ENCODE measurements at places on chromosomes 7 and 10.
A peak's percentile ranks its signal among the peaks of the same experiment; 100 is the strongest.

- DNase-seq, result no peak
Observed at GRCh38 chr10:94027197-94027596, 33.5 kb downstream of the PLCE1 start.

- DNase-seq, result no peak
Observed at GRCh38 chr7:44163591-44163990, 22.5 kb upstream of the MYL7 start.

DNA sequence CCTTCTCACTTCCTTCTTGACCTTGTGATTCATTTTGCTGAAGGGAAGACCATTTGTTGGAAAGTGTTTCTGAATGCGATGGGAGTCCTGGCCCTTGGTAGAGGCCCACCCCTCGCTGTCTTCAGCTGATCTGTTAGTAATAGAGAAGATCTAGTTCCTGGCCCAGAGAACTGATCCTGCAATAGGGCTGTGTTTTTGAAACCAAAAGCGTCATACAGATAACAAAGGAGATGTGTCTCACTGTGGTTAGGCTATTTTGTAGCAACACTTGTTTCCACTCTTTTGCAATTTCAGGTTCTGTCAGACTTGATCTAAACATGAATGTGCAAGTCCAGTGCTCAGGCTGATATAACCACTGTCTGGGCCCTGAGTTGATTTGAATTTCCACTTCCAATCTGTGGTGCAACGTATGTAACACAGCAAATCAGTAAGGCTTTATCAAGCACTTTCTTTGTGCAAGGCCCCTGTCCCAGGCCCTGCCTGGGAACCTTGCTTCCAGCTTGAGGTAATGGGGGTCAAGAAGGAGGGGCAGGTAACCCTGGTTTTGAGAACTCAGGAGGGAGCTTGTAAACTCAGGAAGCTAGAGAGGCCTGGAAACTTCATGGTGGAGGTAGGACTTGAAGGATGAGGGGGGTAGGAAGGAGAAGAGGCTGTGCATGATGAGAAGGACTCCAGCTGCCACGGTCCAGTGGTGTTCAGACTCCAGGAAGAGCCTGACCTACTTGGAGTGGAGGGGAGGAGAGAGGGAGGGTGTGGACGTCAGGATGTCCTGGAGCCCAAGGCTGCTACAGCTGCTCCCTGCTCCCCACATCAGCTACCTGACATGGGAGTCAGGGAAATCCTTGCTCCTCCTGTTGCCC lies 42.2 kb upstream of the SRGN start:
- DNase-seq, result peak; percentile 18

DNA sequence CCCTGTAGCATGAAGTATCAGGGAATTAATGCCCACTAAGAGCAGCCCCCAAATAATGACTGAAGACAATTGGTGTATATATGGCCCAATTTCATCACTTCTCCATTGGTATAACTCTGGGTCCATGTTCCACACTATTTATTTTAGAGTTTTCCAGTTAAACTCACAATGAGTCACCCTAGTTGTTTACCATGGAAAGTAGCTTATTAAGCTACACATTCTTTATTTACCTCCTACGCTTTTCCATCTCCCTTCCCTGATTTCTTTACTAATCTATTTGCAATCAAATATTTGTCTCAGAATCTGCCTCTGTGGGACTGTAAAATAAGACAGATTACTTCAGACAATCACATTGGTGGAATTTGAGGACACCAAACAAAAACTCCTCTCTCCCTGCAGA lies 655.6 kb downstream of the SORCS1 start:
- DNase-seq, result no peak

- no peak for DNase-seq
Observed at GRCh38 chr10:92238586-92239098, 52.2 kb downstream of the CPEB3 start.

DNA sequence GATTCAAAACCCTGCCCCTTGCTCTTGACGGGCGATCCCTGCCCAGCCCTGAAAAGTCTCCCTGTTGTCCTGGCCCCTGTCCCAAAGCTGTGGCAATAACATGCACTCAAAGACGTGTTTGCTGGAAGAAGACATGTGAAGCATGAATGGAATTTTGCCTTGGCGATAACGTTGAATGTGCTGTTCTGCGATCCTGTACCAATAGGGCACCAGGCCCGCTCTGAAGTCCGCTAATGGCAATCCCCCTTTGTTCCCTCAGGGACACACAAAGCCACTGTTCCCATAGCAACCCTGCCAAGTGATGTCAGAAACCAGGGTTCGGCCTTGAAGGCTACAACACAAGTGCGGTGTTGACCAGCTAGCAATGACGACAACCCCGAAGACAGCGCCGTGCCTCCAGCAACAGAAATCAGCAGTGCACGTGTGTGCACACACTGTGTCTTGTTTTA lies 284.6 kb downstream of the KLF6 start:
- DNase-seq, result no peak

GRCh38 chr7:15584575-15584974 lies 22.8 kb upstream of the AGMO start:
- no peak for DNase-seq

GRCh38 chr7:92557249-92557648 lies 28.7 kb downstream of the RBM48 start:
- DNase-seq, result no peak

DNA sequence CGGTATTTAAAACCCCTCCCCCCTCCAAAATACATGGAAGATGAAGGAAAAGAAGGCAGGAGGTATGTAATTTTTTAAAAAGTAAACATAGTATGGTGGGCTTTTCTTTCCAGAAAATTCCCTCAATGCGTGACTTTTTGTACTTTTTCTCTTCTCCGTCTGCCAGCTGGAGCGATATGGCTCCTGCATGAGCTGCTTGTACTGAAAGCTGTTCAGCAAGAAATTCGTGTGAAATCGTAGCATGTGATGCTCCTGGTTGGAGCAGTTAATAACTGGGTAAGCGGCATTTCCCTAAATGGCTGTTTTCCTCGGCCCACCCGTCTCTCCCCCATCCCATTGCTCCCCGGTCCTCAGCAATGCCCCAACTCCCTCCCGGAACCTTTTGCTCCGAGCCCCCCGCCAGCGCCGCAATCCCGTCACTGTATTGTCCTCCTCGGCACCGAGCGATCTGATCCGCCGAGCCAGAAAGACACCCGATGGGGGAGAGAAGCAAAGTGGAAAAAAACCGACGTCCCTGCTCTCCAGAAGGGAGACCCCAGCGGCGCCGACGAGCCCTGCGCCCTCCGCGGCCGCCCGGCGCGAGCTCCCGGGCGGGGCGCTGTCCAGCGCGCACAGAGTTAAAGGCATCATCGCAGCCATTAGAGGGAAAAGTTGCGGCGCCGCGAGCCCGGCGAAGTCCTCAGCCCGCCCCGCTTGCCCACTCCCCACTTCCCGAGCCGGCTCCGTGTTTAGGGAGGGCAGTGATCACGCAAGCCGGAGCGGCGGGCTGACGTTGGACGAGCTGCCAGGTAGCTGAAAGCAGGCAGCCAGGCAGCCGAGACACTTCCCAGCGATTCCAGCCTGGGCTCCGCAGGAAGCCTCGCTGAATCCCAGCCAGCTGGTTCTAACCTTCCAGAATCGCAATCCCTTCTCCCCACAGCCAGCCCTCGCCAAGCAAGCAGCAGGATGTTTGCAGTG lies at the start of gene VSTM2A:
VSTM2A (plus strand) TSS at position 707 of the 957 bp plus-strand sequence. CDS start 356 bp downstream, outside the sequence.
- DNase-seq, result no peak

DNA sequence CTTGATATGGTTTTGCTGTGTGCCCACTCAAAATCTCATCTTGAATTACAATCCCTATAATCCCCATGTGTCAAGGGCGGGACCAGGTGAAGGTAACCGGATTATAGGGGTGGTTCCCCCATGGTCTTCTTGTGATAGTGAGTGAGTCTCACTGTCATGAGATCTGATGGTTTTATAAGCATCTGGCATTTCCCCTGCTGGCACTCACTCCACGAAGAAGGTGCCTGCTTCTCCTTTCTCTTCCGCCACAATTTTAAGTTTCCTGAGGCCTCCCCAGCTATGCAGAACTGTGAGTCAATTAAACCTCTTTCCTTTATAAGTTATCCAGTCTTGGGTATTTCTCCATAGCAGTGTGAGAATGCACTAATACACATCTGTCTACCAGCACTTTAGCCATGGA lies 109.5 kb upstream of the SDK1 start:
- no peak for DNase-seq

DNA sequence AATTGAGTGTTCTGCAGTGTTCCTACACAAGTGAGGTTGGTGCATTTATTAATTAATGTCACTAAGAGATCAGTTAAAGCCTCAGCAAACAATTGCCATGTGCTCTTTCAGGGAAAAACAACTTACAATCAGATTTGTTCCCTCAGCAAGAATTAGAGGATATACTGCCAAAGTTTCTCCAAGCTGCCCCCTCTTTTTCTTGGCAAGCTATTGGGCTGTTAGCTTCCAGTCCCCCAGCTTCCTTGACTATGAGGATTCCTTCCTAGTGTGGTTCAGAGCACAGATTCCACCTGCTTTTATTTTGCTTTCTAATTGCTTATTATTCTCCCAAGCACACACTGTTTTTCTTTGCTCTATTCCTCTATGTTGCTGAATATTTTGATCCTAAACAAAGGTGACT lies 112.7 kb downstream of the RBM20 start:
- DNase-seq, result no peak

- no peak for DNase-seq
Observed at GRCh38 chr7:13991791-13992595, 2.5 kb upstream of the ETV1 start.

GRCh38 chr10:61760943-61761824 lies 98.5 kb downstream of the CABCOCO1 start:
- DNase-seq, result no peak

- no peak for DNase-seq
Observed at GRCh38 chr7:124856299-124856888, 73.2 kb downstream of the POT1 start.

DNA sequence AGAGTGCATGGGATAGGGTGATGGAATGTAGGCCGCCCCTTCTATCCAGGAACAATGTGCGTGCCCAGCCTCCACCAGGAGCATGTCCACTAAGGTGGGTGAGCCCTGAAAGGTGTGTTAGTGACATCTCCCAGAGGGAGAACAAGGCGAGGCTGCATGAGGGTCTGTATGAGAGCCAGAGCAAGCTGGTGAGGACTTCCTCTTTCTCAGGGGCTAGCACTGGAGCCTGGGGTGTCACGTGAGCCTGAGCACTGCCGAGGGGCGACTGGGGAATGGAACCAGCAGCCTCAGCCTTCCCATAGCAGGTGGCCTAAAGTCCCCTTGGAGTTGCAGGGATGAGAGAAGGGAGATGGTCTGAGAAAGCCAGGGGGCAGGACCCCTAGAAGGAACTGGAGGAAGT lies 156.3 kb upstream of the COBL start:
- no peak for DNase-seq

- DNase-seq, result no peak
Observed at GRCh38 chr7:141617280-141617679, 66.1 kb downstream of the AGK start.

GRCh38 chr10:32207544-32207943 lies 139.4 kb downstream of the EPC1 start:
- DNase-seq, result peak; percentile 36

DNA sequence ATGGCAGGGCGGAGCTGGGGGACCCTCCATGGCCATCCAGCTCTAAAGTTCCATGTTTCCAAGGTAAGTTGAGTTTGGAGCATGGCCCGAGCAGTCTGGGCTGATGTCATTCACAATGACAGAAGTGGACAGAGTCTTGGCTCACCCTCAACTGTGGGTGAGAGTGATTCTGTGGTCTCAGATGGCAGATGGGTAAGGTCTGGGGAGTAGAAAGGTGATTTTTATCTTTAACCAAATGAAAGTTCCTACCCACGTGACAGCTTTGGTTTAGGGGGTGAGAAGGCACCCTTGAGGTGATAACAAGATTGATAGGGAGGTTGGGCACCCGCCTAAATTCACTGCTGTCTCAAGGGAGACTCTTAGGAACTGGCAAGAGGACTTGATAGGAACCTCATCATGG lies 57.6 kb upstream of the PDZD8 start:
- no peak for DNase-seq

DNA sequence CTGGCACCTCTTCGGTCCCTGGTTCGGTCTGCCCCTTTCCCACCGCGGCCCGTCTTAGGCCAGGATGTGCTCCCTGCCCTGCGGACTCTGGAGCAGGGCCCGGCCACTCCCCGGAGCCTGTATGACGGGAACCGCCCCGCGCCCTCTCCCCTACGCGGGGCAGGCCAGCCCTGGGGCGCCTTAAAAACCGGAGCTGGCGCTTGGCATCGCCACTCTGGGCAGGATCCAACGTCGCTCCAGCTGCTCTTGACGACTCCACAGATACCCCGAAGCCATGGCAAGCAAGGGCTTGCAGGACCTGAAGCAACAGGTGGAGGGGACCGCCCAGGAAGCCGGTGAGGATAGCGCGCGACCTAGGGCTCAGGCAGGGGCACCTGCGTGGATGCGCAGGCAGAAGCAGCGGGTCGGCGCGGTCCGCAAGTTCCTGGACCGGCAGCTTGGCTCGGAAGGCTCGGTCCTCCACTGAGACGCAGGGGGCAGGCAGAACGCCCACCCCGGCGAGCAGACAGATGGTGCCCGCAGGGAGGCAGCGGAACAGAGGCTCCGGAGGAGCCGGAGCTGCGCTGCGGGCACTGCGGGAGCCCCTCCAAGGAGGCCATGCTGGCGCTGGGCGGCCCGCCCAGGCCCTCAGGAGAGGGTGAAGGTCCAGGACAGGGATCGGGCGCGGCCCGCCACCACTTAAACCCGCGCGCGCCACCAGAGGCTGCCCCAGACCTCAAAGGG lies at the start of gene ADIRF:
ADIRF (plus strand) TSS at position 212 of the 723 bp plus-strand sequence; CDS start at position 275, 63 bp downstream.
- no peak for DNase-seq

Measured in activated T-cell treated with anti-CD3 and anti-CD28 coated beads for 24 hours (primary cell).